ENCODE measurements at places on chromosomes 4 and X. TPM values are rescaled to one million over a fixed set of nuclear protein-coding genes. Genes with fewer than 3 reads are reported as not detected.

GRCh38 chr4:110854021-110854678 is 231.3 kb upstream of the PITX2 start:
- no peak overlapping the region for H3K27ac ChIP-seq
- no peak overlapping the region for H3K4me3 ChIP-seq
- H3K27me3 ChIP-seq, result no peaks in the 10 kb centered on the region

GRCh38 chrX:9816084-9816700 is 30.0 kb downstream of the SHROOM2 start:
- H3K4me1 ChIP-seq, result no peaks in the 10 kb centered on the region
- H3K4me3 ChIP-seq, result no peak overlapping the region
- H3K36me3 ChIP-seq, result no peaks in the 10 kb centered on the region
- H3K27ac ChIP-seq, result no peak overlapping the region
- H3K27me3 ChIP-seq, result no peaks in the 10 kb centered on the region

The SGMS2 gene
- 4.3 TPM for total RNA-seq

DNA sequence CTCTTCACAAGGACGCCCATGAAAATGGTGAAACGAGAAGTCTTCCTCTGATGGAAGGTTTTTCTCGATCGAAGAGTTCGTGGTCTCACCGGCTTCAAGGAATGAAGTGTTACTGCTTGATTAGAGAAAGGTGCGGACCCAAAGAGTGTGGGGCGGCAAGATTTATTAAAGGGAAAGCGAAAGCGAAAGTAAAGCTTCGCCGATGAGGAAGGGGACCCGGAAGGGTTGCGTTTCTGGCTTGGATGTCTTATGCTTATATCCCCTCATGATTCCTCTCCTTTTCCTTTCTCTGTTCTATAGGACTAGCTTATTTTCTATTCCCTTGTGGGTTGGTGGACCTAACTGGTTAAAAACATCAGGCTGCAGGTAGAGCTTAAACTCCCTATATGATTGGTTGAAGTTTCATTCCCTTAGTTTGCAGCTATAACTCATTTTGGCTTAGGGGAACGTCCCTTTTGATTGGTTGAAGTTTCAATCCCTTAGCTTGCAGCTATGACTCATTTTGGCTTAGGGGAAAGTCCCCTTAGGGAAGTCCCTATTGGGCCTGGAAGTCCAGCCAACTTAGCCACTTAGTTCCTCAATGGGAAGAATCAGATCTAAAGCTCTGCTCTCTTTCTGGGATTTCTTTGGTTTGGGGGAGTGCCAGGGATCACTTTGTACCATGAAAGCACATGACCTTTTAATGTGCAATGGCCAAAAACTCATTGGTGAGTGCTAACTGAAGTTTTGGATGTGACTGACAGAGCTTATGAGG is 1025.0 kb upstream of the PCDH10 start:
- H3K27me3 ChIP-seq, result no peaks in the 10 kb centered on the region
- H3K4me3 ChIP-seq, result no peak overlapping the region
- H3K4me1 ChIP-seq, result no peaks in the 10 kb centered on the region
- H3K36me3 ChIP-seq, result no peaks in the 10 kb centered on the region
- no peak overlapping the region for H3K27ac ChIP-seq

DNA sequence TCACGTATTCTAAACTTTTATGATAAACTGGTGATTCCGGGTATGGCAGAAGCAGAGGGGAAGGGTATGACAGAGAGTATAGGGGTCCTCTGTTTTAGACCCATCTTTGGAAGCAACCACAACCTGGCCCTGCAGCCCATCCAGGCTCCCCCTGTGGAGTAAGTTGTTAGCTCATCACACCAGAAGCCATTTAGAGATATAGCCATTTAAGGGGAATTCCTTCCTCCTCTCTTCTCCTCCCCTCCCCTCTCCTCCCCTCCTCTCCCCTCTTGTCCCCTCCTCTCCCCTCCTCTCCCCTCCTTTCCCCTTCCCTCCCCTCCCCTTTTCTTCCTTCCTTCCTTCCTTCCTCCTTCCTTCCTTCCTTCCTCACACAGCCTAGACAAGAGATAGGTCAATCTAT is 197.3 kb upstream of the LDB2 start:
- H3K27ac ChIP-seq, result peak overlapping the region; percentile 97
- no peaks in the 10 kb centered on the region for H3K27me3 ChIP-seq
- H3K36me3 ChIP-seq, result no peaks in the 10 kb centered on the region
- H3K4me1 ChIP-seq, result peaks cover 75% of the 10 kb centered on the region

DNA sequence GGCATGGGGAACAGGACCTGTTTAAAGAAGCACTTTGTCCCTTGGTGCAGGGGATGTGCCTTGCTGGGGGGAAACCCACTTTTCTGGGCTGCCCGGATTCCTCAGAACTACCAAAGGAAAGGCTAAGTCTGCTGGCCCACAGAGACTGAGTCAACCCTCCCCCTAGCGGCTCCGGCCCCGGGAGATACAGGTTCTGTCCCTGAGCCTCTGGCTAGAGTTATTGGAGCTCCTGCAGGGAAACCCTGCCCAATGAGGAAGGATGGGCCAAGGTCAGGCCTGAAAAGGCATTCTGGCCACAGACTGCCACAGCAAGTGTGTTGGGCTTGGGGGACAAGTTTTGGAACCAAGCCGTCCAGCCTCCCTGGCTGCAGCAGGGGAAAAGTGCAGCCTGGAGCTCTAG is 490.9 kb upstream of the ACTRT1 start:
- no peaks in the 10 kb centered on the region for H3K4me1 ChIP-seq
- DNase-seq, result no peak
- H3K4me3 ChIP-seq, result no peak overlapping the region
- H3K27me3 ChIP-seq, result no peaks in the 10 kb centered on the region

GRCh38 chrX:11648705-11649519 is 16.8 kb downstream of the ARHGAP6 start:
- H3K4me1 ChIP-seq, result no peaks in the 10 kb centered on the region
- no peaks in the 10 kb centered on the region for H3K36me3 ChIP-seq
- H3K4me3 ChIP-seq, result no peak overlapping the region

GRCh38 chrX:113512700-113513395 is 672.2 kb upstream of the AMOT start:
- no peaks in the 10 kb centered on the region for H3K36me3 ChIP-seq
- H3K27ac ChIP-seq, result no peak overlapping the region
- H3K4me3 ChIP-seq, result no peak overlapping the region
- no peaks in the 10 kb centered on the region for H3K4me1 ChIP-seq
- peak; percentile 9 for DNase-seq
